AG04450 (cell line): ENCODE measurements at places on chromosomes 7 and 10. TPM values are rescaled to one million over a fixed set of nuclear protein-coding genes. Genes with fewer than 3 reads are reported as not detected.

The CALML3 gene
- polyA plus RNA-seq: not detected in 2 replicates

The SFTPA1 gene
- polyA plus RNA-seq: not detected in 2 replicates

The NPY4R2 gene
- polyA plus RNA-seq: 0.06 TPM in 1 of 2 replicates, not detected in the other

GRCh38 chr7:128938544-128939074, 882 bp downstream of the IRF5 start:
- DNase-seq: no peak

DNA sequence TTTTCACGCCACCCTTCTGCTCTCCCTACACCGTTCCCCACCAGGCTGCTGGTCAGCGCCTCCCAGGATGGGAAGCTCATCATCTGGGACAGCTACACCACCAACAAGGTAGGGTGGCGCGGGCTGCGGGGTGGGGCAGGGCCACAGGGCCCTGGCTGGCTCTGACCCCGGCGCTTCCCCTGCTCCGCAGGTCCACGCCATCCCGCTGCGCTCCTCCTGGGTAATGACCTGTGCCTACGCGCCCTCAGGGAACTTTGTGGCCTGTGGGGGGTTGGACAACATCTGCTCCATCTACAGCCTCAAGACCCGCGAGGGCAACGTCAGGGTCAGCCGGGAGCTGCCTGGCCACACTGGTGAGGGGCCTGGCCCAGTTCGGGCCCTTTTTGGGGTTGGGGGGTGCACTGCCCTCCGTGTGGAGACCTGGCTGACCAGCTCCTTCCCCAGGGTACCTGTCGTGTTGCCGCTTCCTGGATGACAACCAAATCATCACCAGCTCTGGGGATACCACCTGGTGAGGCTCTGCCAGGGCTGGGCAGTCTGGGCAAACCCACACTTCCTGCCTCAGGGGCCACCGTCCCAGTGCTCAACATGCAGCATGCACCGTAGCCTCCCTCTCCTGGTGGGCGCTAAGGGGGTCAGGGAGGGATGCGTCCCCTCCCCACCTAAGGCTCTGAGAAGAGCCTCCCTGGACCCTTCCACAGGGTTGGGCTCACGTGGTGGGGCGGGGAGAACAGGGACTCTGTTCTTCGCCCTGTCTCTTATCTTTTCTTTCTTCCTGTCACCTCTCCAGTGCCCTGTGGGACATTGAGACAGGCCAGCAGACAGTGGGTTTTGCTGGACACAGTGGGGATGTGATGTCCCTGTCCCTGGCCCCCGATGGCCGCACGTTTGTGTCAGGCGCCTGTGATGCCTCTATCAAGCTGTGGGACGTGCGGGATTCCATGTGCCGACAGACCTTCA, 4.0 kb downstream of the GNB2 start:
- no peak for DNase-seq

DNA sequence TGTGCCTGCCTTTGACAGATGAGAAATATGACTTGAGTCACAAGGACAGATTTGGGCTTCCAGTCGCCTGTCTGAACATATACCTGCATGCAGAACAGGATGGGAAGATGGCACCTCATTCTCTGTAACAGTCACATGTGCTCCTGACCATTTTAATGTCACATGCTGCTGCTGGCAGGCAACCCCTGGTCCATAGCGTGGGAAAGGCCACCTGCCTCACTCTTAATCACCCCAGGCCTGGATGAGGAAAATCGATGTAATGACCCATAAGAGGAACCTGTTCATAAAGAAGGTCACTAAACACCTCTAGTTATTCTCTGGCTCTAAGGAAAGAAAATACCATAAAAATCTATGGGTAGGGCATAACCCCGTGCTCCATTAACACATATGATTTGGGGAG, 110.2 kb downstream of the GFRA1 start:
- DNase-seq: no peak

DNA sequence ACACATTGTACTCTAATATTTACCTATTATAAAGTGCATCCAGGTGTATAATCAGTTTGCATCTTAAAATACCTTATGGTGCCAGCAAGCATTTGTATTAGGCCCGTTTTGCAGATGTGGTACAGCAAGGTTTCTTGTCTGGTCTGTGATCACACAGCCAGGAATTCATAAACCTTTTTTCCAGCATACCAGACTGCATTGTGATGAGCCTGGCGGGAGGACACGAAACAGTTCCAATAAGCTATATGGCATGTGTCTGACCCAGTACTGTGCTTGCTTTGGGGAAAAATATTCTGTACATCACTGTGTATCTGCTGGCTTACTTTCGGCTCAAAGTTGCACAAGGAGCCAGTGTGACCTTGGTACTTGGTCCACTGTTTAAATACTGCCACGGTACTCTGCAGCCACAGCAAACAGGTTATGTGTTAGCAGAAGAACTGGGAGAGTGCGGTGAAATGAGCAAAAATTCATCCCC, 36.3 kb downstream of the CHN2 start:
- DNase-seq: no peak

DNA sequence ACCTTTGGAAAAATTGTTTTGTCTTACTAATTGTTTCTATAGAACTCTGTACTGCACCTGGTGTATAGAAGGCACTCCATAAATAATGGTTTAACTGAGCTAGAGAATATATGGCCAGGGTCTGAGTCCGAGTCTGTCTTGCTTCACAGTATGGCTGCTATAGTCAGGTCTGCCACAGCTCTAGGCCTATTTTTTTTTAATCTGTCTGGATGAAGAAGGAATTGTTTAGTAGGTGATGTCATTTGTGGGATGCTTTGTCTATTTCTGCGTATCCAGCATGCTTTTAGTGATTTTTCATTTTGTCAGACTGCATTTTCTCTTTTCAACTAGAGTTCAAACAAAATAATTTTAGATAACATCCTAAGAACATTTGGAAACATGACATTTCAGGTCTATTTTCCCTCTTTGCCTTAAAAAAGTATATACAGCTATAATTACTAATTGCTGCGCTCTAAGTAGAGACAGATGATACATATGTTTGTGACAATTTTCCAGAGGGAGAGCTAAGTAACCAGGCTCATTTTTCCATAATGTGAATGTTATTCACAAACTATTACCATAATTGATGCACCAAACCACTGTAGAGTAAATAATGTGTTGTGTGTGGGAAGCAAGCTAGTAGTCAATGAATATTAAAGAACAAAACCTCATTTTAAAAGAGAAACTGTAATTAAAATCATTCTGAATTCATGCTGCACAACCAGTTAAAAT, 361.7 kb downstream of the AUTS2 start:
- DNase-seq: no peak

- no peak for DNase-seq
Measured at GRCh38 chr7:44434201-44434600, 56.3 kb downstream of the NUDCD3 start.

The ZPBP gene
- not detected in 2 replicates for polyA plus RNA-seq

DNA sequence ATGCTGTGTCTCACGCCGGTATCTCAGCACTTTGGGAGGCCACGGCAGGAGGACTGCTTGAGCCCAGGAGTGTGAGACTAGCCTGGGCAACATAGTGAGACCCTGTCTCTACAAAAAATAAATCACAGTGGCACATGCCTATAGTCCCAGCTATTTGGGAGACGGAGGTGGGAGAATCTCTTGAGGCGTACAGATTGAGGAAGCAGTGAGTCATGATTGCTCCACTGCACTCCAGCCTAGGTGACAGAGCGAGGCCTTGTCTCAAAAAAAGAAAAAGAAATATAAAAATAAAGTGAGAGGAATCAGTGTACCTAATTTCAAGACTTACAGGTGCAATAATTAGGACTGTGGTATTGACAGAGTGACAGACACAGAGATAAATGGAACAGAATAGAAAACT, 23.9 kb downstream of the SLC25A40 start:
- DNase-seq: no peak

DNA sequence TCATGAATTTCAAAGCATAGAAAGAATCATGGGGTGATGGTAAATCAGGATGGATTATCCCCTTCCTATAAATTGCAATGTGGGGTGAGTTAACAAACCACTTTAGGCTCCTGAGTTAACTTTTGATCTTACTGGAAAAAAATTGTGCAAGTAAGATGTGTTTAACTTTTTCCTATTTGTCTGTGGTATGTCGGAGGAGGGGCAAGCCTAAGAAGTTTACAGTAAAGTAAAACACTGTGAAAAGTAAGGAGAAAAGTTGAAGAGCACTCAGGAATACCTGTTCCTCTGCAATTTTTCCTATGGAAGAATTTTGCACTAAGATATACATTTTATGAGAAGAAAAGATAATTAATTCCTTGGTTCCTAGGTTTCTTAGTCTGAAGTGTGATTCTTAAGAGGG, 44.4 kb downstream of the IFIT5 start:
- no peak for DNase-seq

GRCh38 chr10:26557641-26558014, 119.5 kb downstream of the APBB1IP start:
- DNase-seq: no peak

DNA sequence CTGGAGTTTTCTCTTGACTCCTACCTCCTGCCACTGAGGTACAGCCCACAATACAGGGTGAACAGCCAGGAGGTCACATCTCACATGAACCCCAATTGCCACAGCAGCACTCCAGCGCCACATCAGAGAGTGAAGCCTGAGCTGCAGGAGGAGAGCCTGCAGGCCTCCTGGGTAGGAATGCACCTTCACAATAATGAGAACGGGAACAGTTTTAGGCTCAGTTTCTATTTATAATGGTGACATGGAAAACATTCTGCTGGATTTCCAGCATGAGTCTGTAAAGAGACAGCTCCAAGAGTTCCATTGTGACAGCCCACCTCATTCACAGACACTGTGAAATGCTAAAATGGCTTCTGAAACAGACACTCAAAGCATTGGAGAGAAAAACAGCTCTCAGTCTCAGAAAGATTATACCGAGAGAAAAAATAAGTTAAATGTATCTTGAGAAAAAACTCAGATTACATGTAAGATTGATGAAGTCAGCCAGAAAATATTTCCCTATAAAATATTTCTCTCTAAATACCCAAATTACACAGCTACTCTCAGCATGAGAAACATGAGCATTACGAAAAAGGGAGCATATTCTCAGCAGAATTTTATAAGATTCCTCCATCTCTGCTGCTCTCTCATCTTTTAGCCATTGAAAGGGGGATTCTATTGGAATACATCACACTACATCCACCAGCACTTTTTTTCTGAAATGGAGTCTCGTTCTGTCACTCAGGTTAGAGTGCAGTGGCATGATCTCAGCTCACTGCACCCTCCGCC, 11.3 kb downstream of the ZNF680 start:
- no peak for DNase-seq

DNA sequence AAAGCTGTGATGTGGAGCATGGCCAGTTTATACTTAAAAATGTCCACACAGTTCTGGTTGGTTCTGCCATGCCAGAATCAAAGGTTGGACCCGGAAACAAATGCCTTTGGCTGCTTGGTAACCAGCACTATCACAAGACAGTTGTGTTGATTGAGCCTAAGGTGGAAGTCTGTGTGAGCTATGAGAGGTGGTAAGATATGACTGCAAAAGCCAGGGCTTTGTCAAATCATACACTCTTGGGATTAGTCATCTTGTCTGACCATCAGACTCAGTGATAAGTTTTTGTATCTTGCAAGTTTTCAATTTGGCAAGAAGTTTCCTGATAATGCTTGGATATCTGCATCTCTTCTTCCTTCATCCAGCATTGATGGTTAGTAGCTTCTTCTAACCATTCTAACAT, 35.5 kb downstream of the GPR141 start:
- no peak for DNase-seq

- no peak for DNase-seq
Measured at GRCh38 chr10:133459454-133460207, 5.9 kb downstream of the SCART1 start.

The DYDC1 gene
- polyA plus RNA-seq: not detected in 2 replicates

The ZNF853 gene
- polyA plus RNA-seq: 5.3 and 6.7 TPM in 2 replicates

The C10orf105 gene
- 0.01 TPM in 1 of 2 replicates, not detected in the other for polyA plus RNA-seq

- DNase-seq: no peak
Measured at GRCh38 chr10:1571587-1572237, 165.6 kb downstream of the ADARB2 start.

The EVX1 gene
- polyA plus RNA-seq: not detected in 2 replicates

GRCh38 chr7:46932676-46933424, 649.1 kb downstream of the TNS3 start:
- peak; percentile 86 for DNase-seq

The HOXA1 gene
- polyA plus RNA-seq: 2.6 and 2.9 TPM in 2 replicates

The TNRC18 gene
- polyA plus RNA-seq: 13.4 and 15.6 TPM in 2 replicates

The CTTNBP2 gene
- polyA plus RNA-seq: 10.7 and 14.4 TPM in 2 replicates

GRCh38 chr7:114416129-114416990, 1.7 kb downstream of the FOXP2 start:
- no peak for DNase-seq
